ENCODE measurements at places on chromosomes 1 and 21. TPM values are rescaled to one million over a fixed set of nuclear protein-coding genes. Genes with fewer than 3 reads are reported as not detected.

Gene CNTN2
- total RNA-seq: 0.42 TPM

Gene LENEP
- 0.94 TPM for total RNA-seq

Gene FCMR
- 17.1 TPM for total RNA-seq

Gene SRGAP2
- total RNA-seq: 58.9 TPM

Gene SPRR3
- total RNA-seq: 79.0 TPM

Gene FNDC5
- 1.7 TPM for total RNA-seq

Gene ATP1A2
- total RNA-seq: 41.2 TPM

Gene NTNG1
- total RNA-seq: 9.9 TPM

Gene FCGR3A
- total RNA-seq: 6.8 TPM

Gene CHD5
- total RNA-seq: 0.83 TPM

Gene PYGO2
- total RNA-seq: 35.8 TPM

Gene ETV3L
- not detected for total RNA-seq

Gene CLCNKB
- total RNA-seq: 0.65 TPM

DNA sequence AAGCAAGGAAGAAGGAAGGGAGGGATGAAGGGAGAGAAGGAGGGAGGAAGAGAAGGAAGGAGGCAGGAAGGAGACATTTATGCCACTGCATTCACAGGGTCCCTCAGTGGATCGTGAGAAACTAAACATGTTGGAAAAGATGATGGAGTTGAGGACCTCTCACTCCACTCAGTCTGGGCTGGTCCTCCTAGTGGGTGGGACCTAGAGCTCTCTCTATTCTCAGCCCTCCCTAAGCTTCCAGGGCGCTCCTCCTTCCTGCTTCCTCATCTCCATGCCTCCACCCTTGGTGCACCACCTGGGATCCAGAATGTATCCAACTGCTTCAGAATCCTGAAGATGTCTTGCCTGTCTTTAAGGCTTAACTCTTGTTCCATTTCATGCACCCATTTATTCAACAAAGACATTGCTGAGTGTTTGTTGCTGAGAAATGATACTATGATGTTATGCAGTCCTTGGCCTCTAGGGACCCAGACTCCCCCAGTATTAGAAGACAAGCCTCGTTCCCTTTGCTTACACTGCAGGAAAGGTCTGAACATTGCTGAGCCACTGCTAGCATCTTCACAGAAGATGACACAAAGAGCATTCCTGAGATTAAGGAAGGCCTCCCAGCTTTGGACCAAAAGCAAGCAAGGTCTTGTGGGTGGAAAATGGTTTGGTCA is 88.5 kb downstream of the BEND5 start:
- no peak for DNase-seq

GRCh38 chr1:181296180-181296579 is 187.1 kb upstream of the CACNA1E start:
- no peak for DNase-seq

- DNase-seq: peak; percentile 59
These were observed 552 bp upstream of the ZNF496 start for GRCh38 chr1:247332215-247332622.

DNA sequence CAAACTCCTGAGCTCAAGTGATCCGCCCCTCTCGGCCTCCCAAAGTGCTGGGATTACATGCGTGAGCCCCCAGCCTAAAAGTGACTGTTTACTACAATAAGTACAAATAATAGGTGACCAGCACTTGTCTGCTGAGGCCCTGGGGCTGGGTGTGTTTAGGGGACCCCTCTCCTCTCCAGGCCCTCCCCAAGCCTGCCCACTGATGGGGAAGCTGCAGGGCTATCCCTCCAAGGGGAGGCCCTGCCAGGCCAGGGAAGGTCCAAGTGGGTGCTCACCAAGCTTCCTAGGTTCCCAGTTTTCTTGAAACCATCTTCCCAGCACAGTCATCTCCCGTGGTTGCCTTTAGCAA is 60.7 kb downstream of the H3-3A start:
- no peak for DNase-seq

DNA sequence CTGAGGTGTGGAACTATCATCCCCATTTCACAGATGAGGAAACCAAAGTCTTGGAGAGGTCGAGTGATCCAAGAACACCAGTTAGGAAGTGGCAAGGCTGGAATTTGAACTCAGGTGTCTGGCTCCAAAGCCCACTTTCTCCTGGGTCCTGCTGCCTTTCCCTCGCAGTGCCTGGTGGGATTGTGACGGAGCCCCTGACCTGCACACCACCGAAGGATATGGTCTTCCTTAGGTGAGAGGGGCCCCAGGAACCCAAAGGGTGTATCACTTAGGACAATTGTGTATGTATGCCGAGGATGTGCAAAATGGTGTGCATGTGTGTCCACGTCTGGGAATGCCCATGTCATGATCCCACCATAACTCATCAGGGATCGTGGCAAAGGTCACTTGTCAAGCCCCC is 392.7 kb downstream of the MATN1 start:
- DNase-seq: no peak

GRCh38 chr1:45205011-45205909 is 1.1 kb downstream of the ZSWIM5 start:
- peak; percentile 46 for DNase-seq

DNA sequence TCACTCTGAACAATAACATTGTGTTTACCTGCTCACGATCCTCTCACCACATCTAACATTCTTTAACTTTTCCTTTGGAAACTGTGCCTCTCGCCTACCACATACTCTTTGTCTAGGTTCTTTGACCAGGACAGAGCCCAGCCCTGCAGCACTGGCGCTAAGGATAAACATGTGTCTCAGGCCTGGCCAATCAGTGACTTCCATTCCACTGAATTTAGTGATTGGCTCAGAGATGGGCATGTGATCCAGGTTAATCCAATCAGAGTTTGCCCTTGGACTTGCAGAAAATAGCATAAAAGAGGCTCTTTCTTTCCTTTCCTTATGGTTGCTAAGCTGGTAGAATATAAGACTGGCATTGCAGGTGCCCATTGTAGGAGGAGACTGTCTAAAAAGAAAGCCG is 605.7 kb downstream of the MATN1 start:
- no peak for DNase-seq

- no peak for DNase-seq
These were observed 5.8 kb upstream of the EPHA8 start for GRCh38 chr1:22557341-22557950.

DNA sequence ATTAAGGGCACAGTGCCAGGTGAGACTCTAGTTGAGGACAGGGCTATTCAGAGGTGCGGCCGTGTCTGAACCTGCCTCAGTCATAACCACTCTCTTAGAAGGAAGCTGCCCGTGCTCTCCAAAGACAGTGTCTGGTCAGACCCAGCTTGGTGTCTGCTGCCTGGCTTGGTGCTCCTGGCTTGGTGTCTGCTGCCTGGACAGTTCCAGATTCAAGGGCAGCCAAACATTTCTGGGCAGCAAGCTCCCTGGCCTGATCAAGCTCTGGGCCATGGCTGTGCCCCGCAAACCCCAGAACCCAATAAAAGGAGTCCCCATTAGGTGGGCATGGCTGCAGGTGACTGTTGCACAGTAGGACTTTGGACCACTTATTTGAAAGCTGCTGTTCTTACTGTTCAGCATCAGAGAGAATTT is 27.7 kb downstream of the NEK2 start:
- no peak for DNase-seq

- no peak for DNase-seq
These were observed 14.9 kb upstream of the TNNI1 start for GRCh38 chr1:201436393-201436792.

- DNase-seq: no peak
These were observed 50.4 kb downstream of the IGSF21 start for GRCh38 chr1:18157968-18158367.

DNA sequence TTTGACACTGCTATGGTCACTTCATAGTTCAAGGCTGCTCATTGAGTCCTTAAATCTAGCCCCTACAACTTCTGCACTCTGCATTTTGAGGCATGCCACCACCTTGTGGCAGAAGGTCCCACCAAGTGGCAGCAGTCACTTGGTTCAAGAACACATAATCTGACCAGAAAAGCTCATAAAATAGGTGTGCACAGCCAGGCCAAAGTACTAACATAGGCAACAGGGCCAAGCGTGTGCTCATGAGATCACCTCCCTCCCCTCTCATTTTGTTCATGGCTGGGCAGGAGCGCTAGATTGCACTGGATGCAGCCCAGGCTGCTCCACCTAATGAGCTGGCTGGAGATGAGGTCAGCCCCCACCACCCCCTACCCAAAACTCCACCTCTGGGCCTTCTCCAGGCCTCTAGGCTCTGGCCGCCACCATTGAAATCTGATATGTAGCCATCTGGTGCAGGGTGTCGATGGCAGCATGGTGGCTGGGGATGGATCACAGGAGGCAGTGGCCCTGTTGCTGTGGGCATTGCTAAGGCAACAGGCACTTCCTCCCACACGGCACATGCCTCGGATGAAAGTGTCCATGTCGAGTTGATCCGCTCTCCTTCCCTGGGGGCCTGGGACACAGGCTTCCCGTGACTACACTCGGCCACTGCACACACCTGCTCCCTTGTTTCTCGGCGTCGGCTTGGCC is 193.2 kb downstream of the TRABD2B start:
- DNase-seq: no peak

GRCh38 chr1:219412772-219413171 is 200.1 kb downstream of the ZC3H11B start:
- no peak for DNase-seq

- DNase-seq: no peak
These were observed 40.1 kb upstream of the CXADR start for GRCh38 chr21:17472592-17473271.

GRCh38 chr1:206971029-206971655 is 882 bp upstream of the FCAMR start:
- no peak for DNase-seq

- no peak for DNase-seq
These were observed 10.3 kb downstream of the CLIC6 start for GRCh38 chr21:34679051-34679450.

- no peak for DNase-seq
These were observed 1.7 kb upstream of the GLIS1 start for GRCh38 chr1:53740621-53741105.

DNA sequence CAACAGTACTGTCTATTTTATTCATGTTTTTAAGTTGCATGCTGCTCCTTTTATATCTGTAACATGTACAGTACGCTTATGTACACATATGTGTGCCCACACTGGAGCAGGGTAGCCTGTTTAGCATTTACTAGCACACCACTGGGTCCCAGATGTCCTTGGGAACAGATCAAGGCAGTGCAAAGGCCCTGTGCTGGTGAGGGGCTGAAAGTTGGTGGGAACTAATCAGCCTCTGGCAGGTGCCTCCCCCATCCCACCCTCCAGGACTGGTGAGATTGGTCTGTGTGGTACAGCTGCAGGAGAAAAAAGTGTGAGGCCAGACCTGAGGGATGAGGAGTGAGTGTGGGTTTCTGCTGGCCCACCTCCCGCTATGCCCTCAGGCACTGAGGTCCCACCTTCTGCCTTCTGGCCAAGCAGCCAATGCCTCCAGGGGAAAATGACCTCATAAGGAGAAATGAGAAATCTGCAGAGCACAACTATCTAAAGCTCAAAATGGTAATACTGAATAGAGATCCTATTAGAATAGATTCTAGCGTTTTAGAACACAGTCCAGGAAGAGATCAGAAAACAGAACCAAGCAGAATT is 58.9 kb downstream of the POFUT2 start:
- DNase-seq: no peak

- DNase-seq: peak; percentile 94
These were observed 21.8 kb downstream of the DHRS3 start for GRCh38 chr1:12596007-12596821.

DNA sequence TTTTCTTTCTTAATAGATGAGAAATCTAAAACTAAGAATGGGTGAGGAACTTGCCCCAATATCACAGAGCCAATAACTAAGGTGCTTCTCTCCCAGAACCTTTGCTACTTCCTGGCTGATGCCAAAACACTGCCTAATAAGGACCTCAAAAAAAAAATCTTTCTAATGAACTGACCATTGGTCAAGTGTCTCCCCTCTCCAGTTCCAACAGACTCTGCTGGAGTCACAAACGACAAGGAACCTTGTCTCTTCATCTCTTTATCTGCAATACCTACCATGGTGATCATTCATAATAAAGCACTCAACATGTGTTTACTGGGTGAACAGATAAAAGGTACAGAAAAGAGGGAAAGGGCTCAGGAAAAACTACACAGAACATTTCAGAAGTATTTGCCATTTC is 197.4 kb downstream of the LTN1 start:
- DNase-seq: no peak

GRCh38 chr1:39787468-39787867 is 1.2 kb downstream of the BMP8B start:
- DNase-seq: no peak

GRCh38 chr1:241721011-241721410 is 68.9 kb downstream of the WDR64 start:
- DNase-seq: no peak

DNA sequence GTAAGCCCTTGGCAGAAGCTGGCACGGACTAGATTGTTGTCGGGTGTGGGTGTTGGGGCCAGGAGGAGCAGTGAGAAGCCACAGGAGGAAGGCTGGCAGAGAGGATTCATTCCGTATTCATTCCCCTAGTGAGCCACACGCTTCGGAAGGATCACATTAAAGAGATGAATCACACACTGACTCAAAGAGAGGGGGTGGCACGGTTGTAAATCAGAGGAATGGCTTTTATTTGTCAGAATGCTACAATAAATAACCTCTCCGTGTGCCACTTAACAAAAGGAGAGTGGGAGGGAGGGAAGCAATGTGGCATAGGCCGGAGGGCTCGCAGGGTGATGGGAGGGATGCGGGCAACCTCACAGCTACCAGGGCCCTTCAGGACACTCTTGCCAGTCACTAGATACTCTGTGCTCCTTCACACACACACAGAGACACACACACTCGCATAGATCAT is 135.5 kb downstream of the HIVEP3 start:
- DNase-seq: no peak

DNA sequence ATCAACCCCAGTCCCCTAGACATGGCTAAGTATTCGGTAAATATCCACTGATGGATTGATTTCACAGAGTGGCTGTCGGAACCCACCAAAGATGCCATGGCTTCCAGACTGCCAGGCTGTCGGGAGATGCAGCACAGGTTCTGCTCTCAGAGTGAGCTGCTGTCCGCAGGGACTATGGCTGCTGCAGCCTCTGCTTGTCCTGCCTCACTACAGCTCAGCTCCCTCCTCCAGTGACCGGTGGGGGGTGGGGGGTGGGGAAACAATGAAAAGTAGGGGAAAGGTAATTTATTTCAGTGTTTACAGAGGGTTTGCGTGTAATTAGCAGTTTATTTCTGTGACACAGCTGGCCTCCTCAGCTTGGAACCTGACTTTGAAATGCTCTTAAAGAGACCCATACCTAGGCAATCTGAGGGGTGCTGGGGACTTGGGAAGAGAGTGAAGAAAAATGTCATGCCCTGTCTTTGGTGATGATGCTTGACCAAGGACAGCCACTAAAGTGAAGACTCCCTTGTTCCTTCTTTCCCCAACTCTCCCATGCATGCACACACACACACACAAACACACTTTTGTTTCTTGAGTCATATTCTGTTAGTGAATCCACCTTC is 109.0 kb downstream of the CACNA1E start:
- no peak for DNase-seq
